ENCODE measurements at places on chromosomes 6 and 20.
A peak's percentile ranks its signal among the peaks of the same experiment; 100 is the strongest.

- DNase-seq, result no peak
- no peaks in the 10 kb centered on the region for H3K4me1 ChIP-seq
- H3K27ac ChIP-seq, result no peak overlapping the region
- no peaks in the 10 kb centered on the region for H3K27me3 ChIP-seq
- no peak overlapping the region for H3K4me3 ChIP-seq
Measured at GRCh38 chr6:123994891-123995635, 191.4 kb downstream of the NKAIN2 start.

- peaks cover 1% of the 10 kb centered on the region for H3K4me1 ChIP-seq
- H3K27ac ChIP-seq, result no peak overlapping the region
- H3K4me3 ChIP-seq, result no peak overlapping the region
- no peaks in the 10 kb centered on the region for H3K27me3 ChIP-seq
- DNase-seq, result no peak
Measured at GRCh38 chr6:28901831-28902230, 22.0 kb downstream of the TRIM27 start.

GRCh38 chr6:154792761-154793160 is 59.5 kb downstream of the SCAF8 start:
- H3K27ac ChIP-seq, result no peak overlapping the region
- H3K4me1 ChIP-seq, result peaks cover 9% of the 10 kb centered on the region
- peaks cover 39% of the 10 kb centered on the region for H3K36me3 ChIP-seq
- no peaks in the 10 kb centered on the region for H3K27me3 ChIP-seq

- H3K36me3 ChIP-seq, result no peaks in the 10 kb centered on the region
- no peaks in the 10 kb centered on the region for H3K4me1 ChIP-seq
- H3K4me3 ChIP-seq, result no peak overlapping the region
- H3K27ac ChIP-seq, result no peak overlapping the region
- no peaks in the 10 kb centered on the region for H3K27me3 ChIP-seq
Measured at GRCh38 chr6:122692807-122693580, 82.8 kb downstream of the PKIB start.

DNA sequence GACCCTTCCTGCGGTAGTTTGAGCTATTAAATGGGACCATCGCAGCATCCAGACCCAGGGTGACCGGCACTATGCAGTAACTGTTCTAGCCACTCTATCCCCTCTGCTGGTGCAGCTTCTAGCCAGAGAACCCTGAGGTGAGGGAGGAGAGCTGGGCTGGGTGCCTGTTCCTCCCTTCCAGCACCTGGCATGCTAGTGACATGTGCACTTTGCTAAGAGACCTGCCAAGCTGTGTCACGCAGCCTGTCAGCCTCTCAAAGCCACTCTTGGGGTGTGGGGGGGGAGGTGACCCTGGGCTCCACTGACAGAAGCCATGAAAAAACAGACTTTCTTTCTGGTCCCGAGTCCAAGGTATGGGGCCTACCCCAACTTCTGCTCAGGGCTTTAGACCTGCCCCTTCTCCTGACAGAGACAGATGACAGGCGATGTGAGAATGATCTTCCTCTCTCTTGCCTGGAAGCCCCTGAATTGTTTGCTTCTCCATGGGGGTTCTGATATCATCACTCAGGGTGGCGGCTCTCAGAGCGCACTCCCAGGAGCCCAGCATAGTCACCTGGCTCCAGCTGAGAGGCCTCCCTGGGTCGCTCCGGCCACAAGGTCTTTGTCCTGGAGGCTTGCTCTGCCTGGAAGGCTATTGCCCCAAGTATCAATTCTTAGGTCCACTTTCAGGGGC is 47.2 kb upstream of the MLN start:
- peaks cover 33% of the 10 kb centered on the region for H3K27me3 ChIP-seq
- peaks cover 1% of the 10 kb centered on the region for H3K4me1 ChIP-seq
- DNase-seq, result no peak
- H3K27ac ChIP-seq, result no peak overlapping the region
- H3K4me3 ChIP-seq, result no peak overlapping the region

DNA sequence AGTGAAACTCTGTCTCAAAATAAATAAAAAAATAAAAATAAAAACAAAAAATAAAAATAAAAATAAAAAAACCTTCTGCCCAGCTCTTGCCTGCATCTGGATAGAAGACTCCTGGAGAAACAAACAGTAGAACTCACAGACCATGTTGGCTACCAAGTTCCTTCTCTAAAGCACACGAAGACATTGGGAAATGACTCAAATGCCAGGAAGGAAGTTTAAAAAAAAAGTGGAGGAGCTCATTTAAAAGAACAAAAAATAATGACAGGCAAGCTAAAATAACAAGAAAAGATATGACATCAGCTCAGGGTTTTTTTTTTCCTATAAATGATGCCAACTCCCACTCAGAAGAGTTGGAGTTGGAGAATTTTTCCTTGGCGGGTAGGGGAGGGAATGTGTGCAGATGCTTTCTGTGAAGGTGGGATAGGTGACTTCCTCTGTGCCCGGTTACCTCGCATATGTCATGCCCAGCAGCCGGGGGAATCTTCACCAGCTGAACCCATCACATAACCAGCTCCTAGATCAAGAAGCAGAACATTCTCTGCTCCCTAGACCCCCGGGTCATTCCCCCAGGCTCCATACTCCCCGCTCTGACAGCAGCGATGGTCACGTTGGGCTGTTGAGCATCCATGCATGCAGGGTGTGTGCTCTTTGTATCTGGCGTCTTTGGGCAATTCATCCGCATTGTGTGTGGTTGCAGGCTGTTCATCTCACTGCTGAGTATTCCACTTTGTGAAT is 17.3 kb upstream of the CD93 start:
- H3K27me3 ChIP-seq, result peaks cover 4% of the 10 kb centered on the region
- DNase-seq, result no peak
- no peaks in the 10 kb centered on the region for H3K4me1 ChIP-seq
- H3K27ac ChIP-seq, result no peak overlapping the region

GRCh38 chr6:158384671-158385110 is 72.4 kb downstream of the TULP4 start:
- DNase-seq, result no peak
- no peaks in the 10 kb centered on the region for H3K4me1 ChIP-seq
- H3K36me3 ChIP-seq, result no peaks in the 10 kb centered on the region
- H3K27ac ChIP-seq, result no peak overlapping the region
- H3K4me3 ChIP-seq, result no peak overlapping the region

DNA sequence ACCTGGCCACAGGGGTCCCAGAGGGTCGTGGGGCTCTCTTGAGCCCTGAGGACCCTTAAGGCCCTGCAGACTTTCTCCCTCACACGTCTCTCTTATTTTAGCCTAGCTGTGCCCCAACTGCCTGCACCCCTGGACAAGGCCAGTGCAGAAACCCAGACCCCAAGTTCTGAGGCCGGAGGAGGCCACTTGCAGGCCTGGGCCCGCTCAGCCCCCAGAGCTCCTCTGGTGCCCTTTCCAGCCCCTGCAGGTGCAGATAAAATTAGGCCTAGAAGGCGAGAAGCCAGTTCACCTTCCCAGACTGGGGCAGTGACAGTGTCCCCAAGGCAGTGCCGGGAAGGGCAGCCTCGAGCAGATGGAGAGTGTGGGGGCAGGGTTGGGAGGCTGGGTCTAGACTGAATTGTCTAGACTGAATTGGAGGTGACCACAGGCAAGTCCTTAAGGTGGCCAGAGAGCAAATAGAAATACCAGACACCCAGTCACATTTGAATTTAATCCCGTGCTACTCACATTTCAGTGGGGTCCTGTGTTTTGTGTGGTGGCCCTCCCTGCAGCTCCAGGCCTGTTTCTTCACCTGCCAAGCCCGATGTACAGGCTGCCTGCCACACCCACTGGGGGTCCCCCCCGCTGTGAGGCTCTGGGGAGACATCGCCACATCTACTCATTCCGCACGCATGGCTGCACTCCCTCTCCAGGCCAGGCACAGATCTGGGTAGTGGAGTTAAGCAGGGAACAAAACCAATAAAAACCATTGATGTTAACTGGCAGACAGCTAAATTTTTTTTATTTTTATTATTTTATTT is 8.6 kb upstream of the IP6K3 start:
- no peaks in the 10 kb centered on the region for H3K4me1 ChIP-seq
- no peak for DNase-seq
- no peak overlapping the region for H3K4me3 ChIP-seq
- no peaks in the 10 kb centered on the region for H3K36me3 ChIP-seq

DNA sequence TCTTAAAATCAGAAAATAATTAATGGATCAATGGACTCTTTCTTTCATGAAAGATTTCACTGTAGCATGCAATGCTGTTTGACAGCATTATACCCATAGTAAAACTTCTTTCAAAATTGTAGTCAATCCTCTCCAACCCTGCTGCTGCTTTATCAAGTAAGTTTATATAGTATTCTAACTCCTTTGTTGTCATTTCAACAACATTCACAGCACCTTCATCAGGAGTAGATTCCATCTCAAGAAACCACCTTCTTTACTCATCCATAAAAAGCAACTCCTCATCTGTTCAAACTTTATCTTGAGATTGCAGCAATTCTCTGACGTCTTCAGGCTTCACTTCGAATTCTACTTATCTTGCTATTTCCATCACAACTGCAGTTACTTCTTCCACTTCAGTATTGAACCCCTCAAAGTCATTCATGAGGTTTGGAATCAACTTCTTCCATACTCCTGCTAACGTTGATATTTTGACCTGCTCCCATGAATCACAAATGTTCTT is 26.4 kb upstream of the BACH2 start:
- H3K27me3 ChIP-seq, result no peaks in the 10 kb centered on the region
- H3K27ac ChIP-seq, result no peak overlapping the region
- DNase-seq, result no peak
- H3K36me3 ChIP-seq, result peaks cover 1% of the 10 kb centered on the region
- H3K4me3 ChIP-seq, result no peak overlapping the region
- peaks cover 21% of the 10 kb centered on the region for H3K4me1 ChIP-seq

GRCh38 chr6:34056305-34057108 is 89.4 kb downstream of the GRM4 start:
- H3K27me3 ChIP-seq, result no peaks in the 10 kb centered on the region
- no peak overlapping the region for H3K27ac ChIP-seq
- DNase-seq, result no peak

- H3K27me3 ChIP-seq, result no peaks in the 10 kb centered on the region
- peaks cover 29% of the 10 kb centered on the region for H3K36me3 ChIP-seq
- peaks cover 71% of the 10 kb centered on the region for H3K4me1 ChIP-seq
Measured at GRCh38 chr6:158801655-158802294, 17.4 kb downstream of the EZR start.

DNA sequence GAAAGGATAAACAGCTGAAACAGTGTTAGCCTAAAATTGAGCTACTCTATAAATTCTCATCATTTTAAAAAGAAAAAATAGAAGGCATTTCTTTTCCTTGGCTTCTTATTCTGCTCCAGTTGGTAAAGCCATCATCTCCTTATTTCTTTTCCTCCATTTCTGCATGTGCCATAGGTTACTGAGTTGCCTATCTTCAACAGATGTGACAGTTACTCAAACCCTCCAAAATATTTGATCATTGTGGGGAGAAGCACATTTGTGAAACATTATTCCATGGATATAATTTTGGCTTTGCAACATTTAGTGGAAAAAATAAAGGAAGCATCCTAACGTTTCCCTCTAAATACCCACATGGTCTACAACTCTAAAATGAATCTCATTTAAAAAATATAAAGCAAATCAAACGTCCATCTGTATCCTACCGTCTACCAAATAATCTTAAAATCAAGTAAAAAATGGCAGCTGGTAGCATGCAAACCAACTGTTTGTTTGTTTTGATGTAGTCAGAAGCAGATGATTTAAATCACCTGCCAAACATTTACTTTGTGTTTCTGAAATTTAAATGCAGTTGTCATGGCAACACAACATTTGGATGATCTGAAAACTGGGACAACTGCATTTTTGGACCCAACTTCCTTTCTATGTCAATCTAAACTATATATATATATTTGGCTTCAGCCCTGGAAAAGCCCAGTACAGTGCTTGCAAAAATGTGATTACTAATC is 16.8 kb upstream of the SNX9 start:
- no peak overlapping the region for H3K4me3 ChIP-seq
- H3K27ac ChIP-seq, result no peak overlapping the region
- H3K4me1 ChIP-seq, result peaks cover 8% of the 10 kb centered on the region

GRCh38 chr20:14956538-14956937 is 619.1 kb upstream of the FLRT3 start:
- no peak overlapping the region for H3K27ac ChIP-seq
- H3K36me3 ChIP-seq, result no peaks in the 10 kb centered on the region
- no peak overlapping the region for H3K4me3 ChIP-seq

- H3K4me1 ChIP-seq, result peaks cover 11% of the 10 kb centered on the region
- H3K36me3 ChIP-seq, result no peaks in the 10 kb centered on the region
- DNase-seq, result no peak
- H3K27ac ChIP-seq, result peak overlapping the region; percentile 12
- H3K4me3 ChIP-seq, result no peak overlapping the region
Measured at GRCh38 chr6:14841901-14842421, 403.9 kb upstream of the JARID2 start.

DNA sequence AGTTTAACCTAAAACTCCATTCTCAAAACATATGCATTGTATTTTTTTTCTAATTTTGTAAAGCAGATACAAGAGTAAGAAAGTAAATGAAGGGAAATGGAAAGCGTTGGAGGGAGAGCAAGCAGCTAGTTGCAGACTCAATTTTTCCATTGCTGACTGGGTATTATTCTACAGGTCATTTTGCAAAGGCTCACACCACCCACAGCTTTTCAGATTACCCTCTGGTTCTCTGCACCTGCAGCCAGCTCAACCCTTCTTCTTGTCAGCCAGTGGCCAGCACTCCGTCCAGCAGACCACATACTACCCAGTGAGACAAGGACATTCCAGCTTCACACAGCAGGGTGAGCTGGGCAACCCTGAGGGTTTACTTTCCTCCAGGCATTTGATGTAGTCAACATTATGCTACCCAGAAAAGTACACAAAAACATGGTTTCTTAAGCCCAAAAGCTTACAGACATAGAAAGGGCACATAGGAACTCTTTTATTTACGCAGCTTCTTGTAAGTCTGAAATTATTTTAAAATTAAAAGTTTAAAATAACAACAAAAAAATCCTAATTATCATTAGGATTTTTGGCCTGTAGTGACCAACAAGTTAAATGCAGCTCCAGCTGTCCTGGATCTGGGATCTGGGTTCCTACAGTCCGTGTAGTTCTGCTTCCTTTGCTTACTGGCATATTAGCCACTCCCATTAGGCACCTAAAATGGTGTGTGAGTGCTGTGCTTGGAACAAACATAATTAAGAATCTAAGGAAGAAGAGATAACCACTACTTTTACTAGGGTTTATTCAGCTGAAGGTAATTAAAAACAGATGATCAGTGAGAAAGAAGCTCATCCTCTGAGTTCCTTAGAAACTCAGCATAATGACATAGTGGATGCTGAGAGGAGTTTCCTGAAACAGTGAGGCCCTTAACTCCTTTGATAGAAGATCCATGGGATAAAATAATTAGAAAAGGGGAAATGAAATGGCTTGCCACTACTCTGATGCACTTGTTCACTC is 185.3 kb downstream of the PKHD1 start:
- no peak overlapping the region for H3K27ac ChIP-seq
- DNase-seq, result peak; percentile 33
- no peaks in the 10 kb centered on the region for H3K4me1 ChIP-seq
- no peaks in the 10 kb centered on the region for H3K27me3 ChIP-seq
- no peak overlapping the region for H3K4me3 ChIP-seq

DNA sequence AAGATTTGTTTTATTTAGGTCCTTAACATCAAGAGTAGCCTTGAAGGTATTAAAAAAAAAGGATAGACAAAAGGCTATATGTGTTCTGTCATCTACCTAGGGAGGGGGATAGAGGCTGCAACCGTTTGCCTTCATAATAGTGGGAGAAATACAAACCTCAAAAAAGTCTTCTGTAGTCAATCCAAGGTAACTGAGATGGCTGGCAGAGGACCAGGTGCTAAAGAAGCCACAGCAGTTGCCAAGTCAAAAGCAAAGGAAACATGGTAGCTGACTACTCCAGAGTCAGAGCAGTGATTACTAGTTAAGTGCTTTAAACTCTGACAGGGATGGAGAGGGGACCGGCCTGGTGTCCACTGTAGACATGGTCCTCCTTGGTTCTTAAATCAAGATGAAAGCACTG is 249.4 kb downstream of the PTPRK start:
- H3K4me1 ChIP-seq, result peaks cover 8% of the 10 kb centered on the region
- DNase-seq, result no peak
- peaks cover 2% of the 10 kb centered on the region for H3K27me3 ChIP-seq
- H3K4me3 ChIP-seq, result no peak overlapping the region

All from activated CD4-positive, alpha-beta T cell treated with anti-CD3 and anti-CD28 coated beads, Interleukin-2, amount 10 ng/mL, durations not matched to agents 24 days and 14 days (primary cell).